ENCODE measurements at places on chromosomes 16 and 17. TPM values are rescaled to one million over a fixed set of nuclear protein-coding genes. Genes with fewer than 3 reads are reported as not detected.

The TBC1D28 gene
- not detected for total RNA-seq

The FAM234A gene
- 58.8 TPM for total RNA-seq

The EIF3C gene
- 142 TPM for total RNA-seq

The HOXB13 gene
- total RNA-seq: 1.6 TPM

The DNASE1L2 gene
- total RNA-seq: 0.86 TPM

The KRTAP4-9 gene
- total RNA-seq: not detected

The OTOA gene
- total RNA-seq: not detected

All from placental pericyte (primary cell).